ENCODE measurements at places on chromosomes 7 and 10. TPM values are rescaled to one million over a fixed set of nuclear protein-coding genes. Genes with fewer than 3 reads are reported as not detected.

Gene RBP4
- 0.79 TPM for total RNA-seq

Gene SAP25
- total RNA-seq, result 0.79 TPM

Gene VSTM2A
- not detected for total RNA-seq

Gene LBX1
- total RNA-seq, result not detected

Gene KMT2E
- total RNA-seq, result 98.9 TPM

Gene FAM180A
- 0.79 TPM for total RNA-seq

Gene C10orf71
- total RNA-seq, result not detected

Gene CLDN4
- total RNA-seq, result 216 TPM

Gene AKR1C8
- not detected for total RNA-seq

Gene LIPJ
- total RNA-seq, result not detected

Gene HOXA1
- 1.5 TPM for total RNA-seq

Gene FAM241B
- total RNA-seq, result not detected

Gene MEIG1
- not detected for total RNA-seq
